ENCODE measurements at places on chromosomes 2 and 18. TPM values are rescaled to one million over a fixed set of nuclear protein-coding genes. Genes with fewer than 3 reads are reported as not detected.

The UGT1A5 gene
- not detected for total RNA-seq

- DNase-seq, result peak; percentile 83
Measured at GRCh38 chr2:38797250-38797676, 19.3 kb downstream of the GEMIN6 start.

DNA sequence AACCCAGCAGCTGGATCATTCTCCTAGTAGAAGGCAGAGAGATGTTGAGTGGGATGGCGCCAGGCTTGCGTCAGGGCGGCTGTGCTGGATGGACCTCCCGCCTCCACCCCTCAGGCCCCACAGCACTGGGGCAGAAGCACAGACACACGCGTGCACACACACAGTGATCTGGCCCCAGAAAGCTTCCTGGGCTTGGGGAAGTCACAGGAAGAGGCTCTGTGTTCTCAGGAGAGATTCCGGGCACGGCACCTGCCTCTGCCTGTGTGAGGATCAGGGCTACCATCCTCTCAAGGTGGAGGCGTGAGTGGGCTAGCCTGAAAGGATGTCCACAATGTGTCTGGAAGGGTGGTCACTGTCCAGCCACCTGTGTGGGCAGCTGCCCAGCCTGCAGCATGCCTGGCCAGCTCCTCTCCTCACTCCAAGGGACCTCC lies 229.8 kb upstream of the HS6ST1 start:
- no peak for DNase-seq

- DNase-seq, result no peak
Measured at GRCh38 chr18:31789409-31789808, 28.7 kb upstream of the SLC25A52 start.

All from M059J (cell line).